ENCODE measurements at places on chromosomes 2 and 18.

- no peak for DNase-seq
These were observed 2.5 kb upstream of the NFATC1 start for GRCh38 chr18:79393181-79393634.

DNA sequence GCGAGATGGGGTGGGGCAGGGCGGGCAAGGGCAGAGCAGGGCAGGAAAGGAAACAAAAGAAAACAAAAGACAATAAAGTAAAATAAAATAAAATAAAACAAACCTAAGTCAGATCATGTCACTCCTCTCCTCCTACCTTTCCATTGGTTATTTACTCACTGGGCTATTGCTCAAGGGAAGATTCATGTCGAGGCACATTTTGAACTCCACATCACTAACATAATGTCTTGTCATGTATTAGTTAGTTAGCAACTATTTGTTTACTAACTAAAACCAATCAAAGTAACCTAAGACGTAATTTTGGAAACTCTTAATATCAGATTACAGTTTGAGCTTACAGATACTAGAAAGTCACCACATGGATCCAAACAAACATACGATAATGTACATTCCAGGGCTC lies 2.2 kb downstream of the C1D start:
- no peak for DNase-seq

DNA sequence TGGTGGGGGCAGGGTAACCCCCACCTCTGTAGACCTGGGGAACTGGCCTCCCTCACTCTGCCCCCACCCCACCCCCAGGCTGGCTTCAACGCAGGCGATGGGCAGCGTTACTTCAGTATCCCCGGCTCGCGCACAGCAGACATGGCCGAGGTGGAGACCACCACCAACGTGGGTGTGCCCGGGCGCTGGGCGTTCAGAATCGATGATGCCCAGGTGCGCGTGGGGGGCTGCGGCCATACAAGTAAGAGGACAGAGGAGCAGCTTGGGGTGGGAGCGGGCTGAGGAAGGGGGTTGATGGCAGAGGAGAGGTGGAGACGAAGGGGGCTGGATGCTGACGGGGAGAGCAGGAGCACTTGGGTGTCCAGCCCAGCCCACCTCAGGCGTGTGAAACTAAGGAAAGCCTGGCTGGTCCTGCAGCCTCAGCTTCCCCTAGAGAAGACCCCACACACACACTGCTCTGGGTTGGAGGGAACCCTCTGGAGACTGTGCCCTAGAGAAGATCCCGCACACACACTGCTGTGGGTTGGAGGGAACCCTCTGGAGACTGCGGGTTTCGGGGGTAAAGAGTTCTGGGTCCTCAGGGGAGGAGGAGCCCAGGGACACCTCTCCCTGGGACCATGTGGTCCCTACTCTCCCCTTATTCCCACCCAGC lies 36.2 kb downstream of the SNED1 start:
- DNase-seq, result peak; percentile 55

DNA sequence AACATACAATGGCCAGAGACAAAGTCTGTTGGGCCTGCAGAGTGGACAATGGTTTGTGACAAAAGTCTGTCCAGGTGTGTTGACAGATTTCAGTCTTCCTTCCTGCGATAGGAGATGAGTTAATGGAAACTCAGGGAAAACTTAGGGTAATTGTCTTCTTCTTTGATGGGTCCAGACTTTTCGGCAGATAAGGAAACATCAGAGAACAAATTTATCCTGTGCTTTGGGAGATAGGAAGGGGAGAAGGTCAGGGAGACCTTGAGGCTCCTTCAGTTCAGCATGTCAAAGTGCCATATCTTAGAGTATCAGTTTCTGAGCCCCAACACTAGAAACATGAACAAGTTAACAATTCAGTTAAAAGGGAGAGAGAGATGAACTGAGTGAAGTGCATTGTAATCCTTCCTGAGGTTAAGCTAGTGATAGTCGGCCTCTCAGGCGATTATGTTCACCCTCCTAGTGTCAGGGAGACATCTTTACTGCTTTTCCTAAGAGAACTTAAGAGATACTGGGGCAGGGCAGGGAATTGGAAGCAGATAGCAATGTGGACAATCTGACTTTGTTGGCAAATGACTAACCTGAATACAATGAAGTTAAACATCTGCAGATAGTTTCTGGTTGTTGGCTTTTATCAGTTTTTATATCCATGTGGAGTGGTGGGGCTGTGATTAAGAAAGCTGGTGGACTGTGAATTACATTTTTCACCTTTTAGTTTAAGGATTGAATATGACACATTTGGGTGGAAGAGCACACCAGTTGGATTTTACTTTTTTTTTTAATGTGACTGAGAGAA lies 248.8 kb upstream of the FN1 start:
- DNase-seq, result no peak

GRCh38 chr2:75616406-75616805 lies 30.2 kb upstream of the MRPL19 start:
- DNase-seq, result no peak

GRCh38 chr2:46701152-46701551 lies 214.5 kb downstream of the MCFD2 start:
- DNase-seq, result no peak

DNA sequence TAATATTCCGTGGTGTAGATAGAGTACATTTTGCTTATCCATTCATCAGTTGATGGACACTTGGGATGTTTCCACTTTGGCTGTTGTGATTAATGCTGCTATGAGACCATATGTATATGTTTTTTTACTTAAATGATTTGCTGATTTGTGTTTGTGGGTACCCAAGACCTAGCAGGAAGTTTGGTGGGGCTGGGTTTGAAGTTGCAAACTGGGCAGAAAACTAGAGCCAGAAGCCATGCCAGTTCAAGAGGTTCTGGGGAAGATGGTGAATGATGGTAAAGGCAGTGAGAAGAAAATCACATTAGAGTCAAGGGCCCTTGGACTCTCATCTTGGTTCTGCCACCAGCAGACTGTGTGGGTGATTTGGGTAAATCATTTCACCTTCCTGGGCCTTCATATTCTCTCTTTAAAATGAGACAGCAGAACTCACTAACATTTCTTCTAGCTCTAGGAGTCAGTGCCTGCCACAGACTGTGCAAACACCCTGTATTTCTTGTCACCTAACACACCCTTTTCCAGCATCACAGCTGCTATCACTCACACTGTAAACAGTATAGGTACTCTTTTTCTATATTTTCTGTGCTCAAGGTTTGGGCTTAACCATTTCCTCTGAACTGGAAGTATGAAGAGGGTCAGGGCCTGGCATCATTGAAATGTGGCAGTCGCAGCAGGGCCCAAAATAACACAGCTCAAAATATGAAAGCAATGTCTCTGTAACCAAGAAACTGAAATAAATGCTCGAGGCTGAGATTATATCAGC lies 8.4 kb upstream of the CTLA4 start:
- DNase-seq, result no peak

DNA sequence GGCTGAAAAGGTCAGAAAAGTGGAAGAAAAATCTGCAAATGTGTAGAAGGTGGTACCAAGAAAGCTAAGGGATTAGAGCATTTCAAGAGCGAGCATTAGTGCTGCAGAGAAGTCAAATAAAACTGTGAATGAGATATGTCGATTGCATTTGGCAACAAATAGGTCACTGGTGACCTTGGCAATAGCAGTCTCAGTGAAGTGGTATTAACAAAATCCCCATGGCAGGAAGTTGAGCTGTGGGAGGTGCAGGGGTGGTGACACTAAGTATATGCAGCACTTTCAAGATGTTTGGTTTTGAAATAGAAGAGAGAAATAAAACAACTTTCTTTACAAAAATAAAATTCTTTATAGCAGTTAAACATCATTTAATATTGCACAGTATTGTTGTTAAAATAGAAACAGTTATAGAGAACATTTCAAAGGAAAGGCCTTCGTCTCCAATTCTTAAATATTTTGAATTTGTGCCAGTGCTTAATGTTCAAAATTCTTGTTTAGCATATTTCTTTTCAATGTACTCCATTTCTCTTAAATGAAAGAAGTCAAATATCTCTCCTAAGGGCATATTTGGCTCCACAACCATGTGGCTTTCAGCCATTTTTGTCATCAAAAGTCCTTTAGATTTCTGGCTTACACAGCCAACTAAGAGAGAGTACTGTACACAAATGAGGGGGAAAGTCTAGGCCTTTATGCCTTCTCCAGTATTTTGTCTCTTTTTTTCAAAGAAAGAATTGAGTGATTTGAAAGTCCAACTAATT lies 443.0 kb upstream of the MMADHC start:
- DNase-seq, result no peak

DNA sequence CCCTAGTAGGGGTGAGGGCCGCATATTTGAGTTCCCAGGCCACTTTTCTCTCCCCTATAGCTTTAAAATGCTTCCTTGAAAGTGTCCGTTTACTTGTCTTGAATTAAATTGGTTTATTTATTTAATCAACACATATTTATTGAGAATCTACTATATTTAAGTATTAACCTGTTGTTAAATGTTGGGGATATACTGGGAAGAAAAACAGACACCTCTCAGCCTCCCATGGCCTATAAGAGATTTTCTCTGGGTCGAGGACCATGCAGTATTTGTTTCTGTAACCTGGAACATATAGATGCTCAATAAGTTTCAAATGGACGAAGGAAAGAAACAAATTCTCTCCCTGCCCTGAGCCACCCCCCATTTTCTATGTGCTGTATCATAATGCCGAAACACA lies 98.6 kb downstream of the INSIG2 start:
- no peak for DNase-seq

DNA sequence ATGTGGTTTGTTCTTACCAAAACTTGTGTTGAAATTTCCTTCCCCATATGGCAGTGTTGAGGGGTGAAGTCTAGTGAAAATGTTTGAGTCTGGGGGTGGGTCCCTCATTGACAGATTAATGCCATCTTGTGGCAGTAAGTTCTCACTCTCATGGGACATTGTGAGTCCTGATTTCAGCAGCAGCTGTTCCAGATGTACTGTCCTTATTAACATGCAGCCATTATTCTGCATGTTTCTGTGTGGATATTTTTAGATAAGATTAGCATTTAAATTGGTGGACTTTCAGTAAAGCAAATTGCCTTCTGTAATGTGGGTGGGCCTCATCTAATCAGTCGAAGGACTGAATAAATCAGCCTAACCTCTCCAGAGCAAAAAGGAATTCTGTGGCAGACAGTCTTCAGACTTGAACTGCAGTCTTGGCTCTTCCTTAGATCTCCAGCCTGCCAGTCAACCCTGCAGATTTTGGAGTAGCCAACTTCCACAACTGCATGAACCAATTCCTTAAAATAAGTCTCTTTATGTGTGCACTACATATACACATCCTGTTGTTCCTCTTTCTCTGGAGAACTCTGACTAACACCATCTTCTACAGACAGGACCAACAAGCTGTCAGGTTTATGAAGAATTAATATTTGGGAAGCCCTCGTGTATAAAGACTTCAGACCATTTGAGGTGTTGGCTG lies 138.7 kb upstream of the ZNF516 start:
- no peak for DNase-seq

GRCh38 chr18:21851327-21851961 lies 110.9 kb downstream of the MIB1 start:
- DNase-seq, result no peak

- DNase-seq, result no peak
These were observed 72.5 kb upstream of the SMAD2 start for GRCh38 chr18:48002933-48003365.

- no peak for DNase-seq
These were observed 152.8 kb downstream of the EHBP1 start for GRCh38 chr2:62858231-62858832.

GRCh38 chr2:138997856-138998517 lies 217.8 kb upstream of the NXPH2 start:
- no peak for DNase-seq

GRCh38 chr2:231940795-231941194 lies 14.6 kb upstream of the NPPC start:
- DNase-seq, result no peak

DNA sequence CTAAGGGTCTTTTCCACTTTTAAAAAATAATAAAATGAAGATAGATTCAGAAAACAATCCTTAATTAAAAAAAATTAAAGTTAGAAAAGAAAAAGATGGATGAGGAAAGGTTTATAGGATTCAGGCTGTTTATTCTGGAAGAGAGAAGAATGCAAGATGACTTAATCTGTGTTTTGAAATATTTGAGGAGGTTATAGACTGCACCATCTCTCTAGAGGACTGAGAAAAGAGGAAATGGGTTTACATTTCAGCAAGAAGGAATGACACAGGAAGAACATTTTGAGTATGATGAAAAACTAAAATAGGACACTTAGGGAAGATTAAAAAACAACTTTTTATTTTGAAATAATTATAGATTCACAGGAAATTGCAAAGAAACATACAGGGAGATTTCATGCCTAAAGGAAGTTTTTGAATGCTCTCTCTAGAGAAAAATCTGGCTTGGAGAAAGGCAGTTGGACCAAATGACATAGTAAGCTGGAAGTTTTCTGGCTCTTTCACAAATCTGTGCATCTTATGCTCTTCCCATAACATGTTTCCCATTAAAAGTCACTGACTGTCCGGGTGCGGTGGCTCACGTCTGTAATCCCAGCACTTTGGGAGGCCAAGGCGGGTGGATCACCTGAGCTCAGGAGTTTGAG lies 75.0 kb downstream of the CERS6 start:
- DNase-seq, result no peak

DNA sequence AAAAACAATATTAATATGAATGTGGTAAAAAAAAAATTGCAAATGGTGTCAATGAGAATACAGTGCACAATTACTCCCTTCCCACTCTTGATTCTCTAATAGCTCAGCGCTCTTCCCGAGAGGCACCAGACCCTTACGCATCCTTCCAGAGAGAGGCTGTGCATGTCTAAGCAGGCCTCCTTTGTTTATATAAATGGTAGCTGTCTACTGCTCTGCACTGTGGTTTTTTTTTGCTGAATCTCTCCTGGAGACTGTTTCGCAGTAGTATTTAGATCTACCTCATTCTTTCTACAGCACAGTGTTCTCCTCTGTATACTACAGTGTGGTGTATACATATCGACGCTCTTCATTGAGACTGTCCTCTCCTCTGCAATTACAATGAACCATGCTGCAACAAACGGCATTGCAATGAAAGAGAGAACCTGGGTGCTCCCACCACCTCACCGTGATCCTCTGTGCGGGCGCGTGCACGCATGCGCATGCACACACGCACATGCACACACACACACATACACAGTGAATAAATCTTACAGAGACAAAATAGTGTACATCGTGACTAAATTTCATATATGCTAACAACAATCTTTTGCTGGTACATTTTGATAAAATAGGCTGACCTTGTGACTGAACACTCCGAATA lies 19.4 kb downstream of the SEPTIN10 start:
- DNase-seq, result no peak

DNA sequence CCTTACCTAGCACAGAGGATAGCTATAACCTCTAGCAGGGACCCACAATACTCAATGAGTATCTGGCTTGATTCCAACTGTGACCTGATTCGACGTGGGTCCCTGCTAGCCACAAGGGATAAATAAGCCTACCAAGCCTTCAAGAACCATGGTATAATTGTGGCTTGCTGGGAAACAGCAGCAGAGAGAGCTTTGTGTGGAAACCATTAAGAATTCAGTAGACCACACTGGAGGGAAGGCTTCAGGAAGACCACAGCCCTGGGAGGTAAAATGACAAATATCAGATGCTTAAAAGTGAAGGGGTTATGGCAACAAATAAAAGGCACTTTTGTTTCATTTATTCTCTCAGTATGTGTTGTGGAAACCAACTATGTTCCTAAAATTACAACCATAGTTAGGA lies 82.6 kb upstream of the WIPF1 start:
- no peak for DNase-seq

- DNase-seq, result no peak
These were observed 105.0 kb upstream of the CCDC150 start for GRCh38 chr2:196534495-196534894.

- no peak for DNase-seq
These were observed 15.2 kb downstream of the SRBD1 start for GRCh38 chr2:45595721-45596435.
